Ureter (tissue), 1 donor: ENCODE measurements at places on chromosomes 2 and 18. TPM values are rescaled to one million over a fixed set of nuclear protein-coding genes. Genes with fewer than 3 reads are reported as not detected.

DNA sequence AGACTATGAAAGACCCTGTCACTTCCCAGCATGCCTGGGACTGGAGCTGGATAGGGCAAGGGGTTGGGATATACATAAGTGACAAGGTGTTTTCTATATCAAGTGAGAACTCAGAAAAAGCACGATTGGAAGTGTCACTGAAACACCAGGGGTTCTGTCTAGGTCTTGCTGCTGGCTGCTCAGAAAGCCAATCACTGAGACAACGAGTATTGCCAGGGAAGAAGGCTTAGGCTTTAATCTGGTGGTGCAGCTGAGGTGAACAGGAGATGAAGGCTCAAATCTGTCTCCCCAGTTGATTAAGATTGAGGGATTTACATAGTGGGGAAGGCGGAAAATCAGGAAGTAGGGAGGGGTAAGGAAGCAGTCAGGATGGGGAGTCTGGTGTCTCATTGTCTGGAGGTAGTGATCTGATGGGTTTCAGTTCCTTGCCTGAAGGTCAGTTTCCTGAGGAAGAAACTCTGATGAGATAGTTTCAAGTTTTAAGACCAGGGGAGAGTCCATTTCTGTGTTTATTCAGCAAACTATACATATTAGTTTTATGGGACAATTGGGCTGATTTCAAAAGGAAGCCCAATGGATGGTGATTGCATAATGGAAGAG is 3.5 kb upstream of the C2orf74 start:
- DNase-seq, result no peak

DNA sequence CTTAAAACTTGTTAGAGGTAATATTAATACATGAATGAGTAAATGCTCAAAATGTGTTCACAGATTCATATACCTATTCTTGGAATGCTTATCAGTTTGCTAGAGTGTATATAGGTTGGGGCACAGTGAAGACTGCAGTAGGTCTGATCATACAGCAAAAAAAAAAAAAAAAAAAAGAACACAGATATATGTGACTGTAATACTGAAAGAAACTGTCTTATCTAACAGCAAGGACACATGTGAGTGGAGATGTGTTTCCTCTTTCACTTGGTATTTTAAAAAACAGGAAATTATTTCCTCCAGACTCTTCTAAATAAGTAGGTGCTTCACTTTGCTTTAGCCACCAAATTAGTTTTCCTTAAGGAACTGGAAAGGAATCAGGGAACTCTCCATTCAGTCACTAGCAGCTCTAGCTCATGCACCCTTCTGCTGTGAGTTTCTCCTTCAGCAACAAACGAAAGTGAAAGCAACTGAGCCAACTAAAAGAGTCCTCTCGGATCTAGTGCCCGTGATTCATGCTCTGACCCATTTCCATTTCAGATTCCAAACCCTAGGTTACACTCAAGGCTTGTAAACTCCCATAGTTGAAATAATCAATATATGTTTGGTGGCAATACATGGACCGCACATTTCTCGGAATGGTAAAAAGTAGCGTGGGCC is 98.5 kb downstream of the DSEL start:
- DNase-seq, result no peak

GRCh38 chr18:31633392-31634330 is 42.0 kb downstream of the TTR start:
- no peak for DNase-seq

DNA sequence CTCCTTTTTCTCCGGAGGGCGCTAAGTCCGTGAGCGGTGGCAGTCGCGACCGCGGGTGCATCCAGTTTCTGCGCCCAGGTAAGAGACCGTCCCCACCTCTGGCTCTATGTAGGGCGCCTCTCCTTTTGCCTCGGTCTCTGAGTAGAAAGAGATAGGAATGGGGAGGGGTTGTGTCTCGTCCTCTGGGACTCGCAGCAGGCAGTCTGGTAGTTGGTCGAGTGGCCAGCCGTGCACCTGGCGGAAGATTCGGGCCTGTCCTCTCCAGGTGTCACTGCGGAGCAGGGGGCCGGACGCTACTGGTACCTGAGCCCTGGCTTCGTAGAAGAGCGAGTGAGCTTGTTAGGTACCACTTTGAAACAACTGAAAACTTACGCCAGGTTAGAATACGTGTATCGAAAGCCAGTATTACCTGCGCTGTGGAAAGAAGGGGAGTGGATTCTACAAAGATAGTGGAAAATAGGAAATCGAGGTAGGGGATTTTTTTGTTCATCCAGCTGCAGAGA is 403 bp downstream of the MAP2 start:
- DNase-seq, result no peak

DNA sequence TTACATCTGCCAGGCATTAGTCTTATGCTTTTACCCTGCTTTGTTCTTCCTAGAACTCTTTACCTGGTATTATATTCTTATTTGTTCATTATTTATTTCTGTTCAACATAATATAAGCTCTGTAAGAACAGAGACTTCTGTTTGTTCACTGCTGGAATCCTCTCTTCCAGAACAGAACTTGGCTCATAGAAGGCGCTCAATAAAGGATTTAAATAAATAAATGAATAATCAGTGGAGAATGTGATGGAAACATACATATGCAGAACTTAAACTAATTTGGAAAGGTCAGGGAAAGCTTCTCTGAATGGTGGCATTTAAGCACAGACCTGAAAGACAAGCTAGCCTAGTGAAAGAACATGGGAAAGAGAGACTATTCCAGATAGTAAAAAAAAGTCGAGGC is 24.3 kb downstream of the NCKAP1 start:
- DNase-seq, result no peak

The BOLL gene
- total RNA-seq, result not detected

The INPP5D gene
- total RNA-seq, result 43.4 TPM

The CRYBA2 gene
- not detected for total RNA-seq

The C2orf80 gene
- total RNA-seq, result not detected

GRCh38 chr2:3207091-3207491 is 170.5 kb downstream of the EIPR1 start:
- peak; percentile 8 for DNase-seq

DNA sequence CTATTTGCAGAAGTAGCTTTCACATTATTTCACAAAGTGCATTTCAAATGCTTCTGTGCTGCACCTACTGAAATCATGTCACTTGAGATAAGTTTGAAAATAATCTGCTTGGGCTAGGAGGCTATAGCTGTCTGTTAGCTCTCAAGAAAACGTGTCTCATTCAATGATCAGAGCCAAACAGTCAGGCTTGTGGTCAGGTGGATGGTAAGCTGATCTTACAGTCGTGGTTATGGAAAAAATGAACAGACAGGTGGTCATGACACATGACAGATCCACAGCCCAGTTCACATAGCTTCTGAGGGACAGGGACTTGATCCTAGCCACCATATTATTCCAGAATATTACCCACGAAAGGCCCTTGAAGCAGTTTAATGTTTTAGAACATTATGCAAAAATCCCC is 26.5 kb upstream of the RFX8 start:
- no peak for DNase-seq

The CYRIA gene
- 17.4 TPM for total RNA-seq

GRCh38 chr18:78983512-78983911 is 3.9 kb downstream of the SALL3 start:
- no peak for DNase-seq

- DNase-seq, result no peak
Measured at GRCh38 chr2:119383410-119384140, 16.8 kb downstream of the DBI start.

DNA sequence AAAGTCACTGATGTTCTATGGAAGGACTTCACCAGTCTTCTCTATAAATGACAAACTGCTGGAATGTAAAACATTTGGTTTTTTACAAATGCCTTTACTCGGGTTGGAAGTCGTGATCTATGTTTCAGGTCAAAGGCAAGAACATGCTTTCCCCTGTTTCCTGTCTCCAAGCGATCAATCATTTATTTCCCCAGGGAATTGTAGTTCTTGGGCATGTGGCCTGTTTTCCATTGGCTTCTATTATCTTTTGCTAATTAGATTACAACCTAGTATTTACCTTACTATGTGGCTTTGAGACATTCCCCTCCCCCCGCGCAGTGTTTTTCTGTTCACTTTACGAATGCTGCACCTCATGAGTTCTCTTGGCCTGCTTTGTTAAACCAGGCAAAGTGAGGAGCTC is 684.2 kb downstream of the EPHA4 start:
- DNase-seq, result no peak
